ENCODE measurements at places on chromosomes 1 and 21.
A peak's percentile ranks its signal among the peaks of the same experiment; 100 is the strongest.

DNA sequence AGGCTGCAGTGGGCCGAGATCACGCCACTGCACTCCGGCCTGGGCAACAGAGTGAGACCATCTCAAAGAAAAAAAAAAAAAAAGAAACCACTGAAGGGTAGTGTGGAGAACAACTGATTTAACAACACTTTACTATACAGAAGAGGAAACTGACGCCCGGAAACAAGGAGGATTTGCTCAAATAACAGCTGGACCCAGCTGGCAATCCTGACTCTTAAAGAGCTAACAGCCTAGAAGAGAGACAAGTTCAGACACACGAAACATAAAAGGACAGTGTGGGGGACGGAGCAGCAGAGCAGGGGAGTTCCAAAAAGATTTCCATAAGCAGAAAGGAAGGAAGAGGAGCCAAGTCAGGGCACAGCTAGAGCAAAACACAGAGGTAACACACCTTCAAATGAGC, 4.4 kb downstream of the ECHDC2 start:
- DNase-seq: no peak

- no peak for DNase-seq
Measured at GRCh38 chr1:88324899-88325298, 359.2 kb upstream of the PKN2 start.

GRCh38 chr21:45504516-45505415, 37.5 kb downstream of the SLC19A1 start:
- DNase-seq: no peak

DNA sequence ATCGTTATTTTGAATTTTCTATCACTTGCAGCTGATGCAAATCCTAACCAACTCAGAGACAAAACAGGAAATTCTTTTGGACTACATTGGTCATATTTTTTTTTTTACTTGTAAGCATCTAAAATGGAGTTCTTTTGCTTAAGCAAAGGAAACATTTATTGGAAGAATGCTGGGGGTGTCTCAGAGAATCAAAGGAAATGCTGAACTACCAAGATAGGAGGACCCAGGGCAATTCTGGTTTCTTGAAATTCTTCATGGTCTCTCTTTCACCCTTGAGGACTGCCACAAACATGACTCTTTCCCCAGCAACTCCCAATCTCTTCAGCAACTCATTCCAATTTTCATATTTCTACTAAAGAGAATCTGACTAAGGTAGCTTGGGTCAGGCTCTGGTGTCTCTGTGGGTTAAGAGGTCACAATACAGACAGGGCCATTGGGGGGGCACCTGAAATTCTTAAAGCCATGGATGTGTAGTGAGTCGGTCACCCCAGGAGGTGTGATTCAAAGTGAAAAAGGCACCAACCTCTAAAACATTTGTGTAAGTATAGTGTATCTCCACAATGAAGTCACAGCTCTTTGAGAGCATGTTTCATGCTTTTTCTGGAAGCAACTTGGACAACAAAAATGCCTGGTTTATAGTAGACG, 171.1 kb upstream of the FGGY start:
- peak; percentile 16 for DNase-seq

DNA sequence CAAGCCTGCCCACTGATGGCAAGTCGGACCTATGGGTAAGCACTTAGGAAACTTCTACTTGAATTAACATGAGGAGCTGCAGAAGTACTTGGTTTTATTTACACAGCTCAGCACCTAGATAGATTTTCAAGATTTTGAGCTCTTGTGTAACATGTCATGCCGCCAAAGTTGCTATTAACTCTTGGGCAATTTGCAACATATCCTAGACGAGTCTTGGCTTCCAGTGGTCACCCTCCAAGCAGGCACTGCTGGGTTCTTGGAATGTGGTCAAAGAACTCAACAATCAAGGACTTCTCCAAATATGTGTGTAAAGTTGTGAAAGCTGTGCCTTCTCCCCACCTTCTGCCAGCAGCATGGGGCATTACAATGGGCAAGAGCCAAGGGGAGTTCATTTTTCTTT, 17.8 kb upstream of the GUCA2B start:
- no peak for DNase-seq

DNA sequence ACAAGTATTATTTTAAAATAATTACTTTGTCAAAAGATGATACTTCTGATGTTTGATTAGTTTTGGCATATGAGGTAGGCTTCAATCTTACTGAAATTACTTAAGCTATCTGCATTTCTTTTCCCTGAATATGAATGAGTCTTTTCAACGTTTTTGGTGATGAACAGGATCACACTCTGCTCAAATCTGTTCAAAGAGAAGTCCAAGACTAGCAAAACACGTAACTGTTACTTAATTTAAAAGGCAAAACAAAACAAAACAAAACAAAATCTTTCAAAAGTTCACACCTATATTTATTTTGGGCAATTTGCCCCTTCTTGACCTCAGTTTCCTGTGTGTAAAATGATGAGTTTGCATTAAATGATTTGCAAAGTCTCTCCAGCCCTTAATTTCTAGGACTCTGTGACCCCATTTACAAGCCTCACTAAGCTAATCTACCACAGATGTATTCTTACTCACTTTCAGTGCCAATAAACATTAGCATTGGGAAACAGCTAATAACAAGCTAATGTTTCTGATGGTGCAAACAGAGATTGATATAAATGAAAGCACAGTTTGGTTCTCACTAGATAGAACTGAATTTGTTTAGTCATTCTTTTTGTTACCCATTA, 865.4 kb downstream of the LTN1 start:
- peak; percentile 5 for DNase-seq

DNA sequence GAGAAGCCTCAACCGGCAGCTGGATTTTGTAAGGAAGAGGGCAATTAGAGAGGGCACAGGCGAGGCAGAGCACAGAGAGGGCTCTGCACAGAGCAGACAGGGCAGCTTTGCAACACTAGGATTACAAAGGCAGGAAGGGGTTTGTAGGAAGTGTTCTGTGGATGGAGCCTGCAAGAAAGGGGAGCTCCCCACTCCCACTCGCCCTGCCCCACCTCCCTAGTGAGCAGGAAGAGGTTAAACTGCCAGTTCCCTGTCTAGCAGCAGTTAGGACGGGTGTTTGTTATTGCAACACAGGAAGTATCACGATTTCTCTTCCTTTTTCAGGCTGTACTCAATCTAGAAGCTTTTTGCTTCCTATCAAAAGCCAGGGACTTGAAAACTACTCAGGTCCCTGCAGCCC, 63.3 kb upstream of the LRRC8D start:
- no peak for DNase-seq

GRCh38 chr1:11706292-11706691, 14.8 kb downstream of the DRAXIN start:
- no peak for DNase-seq

- no peak for DNase-seq
Measured at GRCh38 chr1:227432181-227432535, 113.9 kb upstream of the CDC42BPA start.

GRCh38 chr1:157073944-157074685, 25.5 kb downstream of the ETV3L start:
- DNase-seq: peak; percentile 84

- DNase-seq: peak; percentile 76
Measured at GRCh38 chr1:185017338-185017737, 28.0 kb upstream of the RNF2 start.

GRCh38 chr1:89457046-89457445, 67.6 kb upstream of the LRRC8B start:
- DNase-seq: no peak

- DNase-seq: no peak
Measured at GRCh38 chr1:151774256-151774922, 11.1 kb upstream of the MRPL9 start.

GRCh38 chr1:154860156-154860870, 9.8 kb downstream of the KCNN3 start:
- DNase-seq: no peak

- no peak for DNase-seq
Measured at GRCh38 chr1:111179968-111180533, 20.4 kb downstream of the DENND2D start.

DNA sequence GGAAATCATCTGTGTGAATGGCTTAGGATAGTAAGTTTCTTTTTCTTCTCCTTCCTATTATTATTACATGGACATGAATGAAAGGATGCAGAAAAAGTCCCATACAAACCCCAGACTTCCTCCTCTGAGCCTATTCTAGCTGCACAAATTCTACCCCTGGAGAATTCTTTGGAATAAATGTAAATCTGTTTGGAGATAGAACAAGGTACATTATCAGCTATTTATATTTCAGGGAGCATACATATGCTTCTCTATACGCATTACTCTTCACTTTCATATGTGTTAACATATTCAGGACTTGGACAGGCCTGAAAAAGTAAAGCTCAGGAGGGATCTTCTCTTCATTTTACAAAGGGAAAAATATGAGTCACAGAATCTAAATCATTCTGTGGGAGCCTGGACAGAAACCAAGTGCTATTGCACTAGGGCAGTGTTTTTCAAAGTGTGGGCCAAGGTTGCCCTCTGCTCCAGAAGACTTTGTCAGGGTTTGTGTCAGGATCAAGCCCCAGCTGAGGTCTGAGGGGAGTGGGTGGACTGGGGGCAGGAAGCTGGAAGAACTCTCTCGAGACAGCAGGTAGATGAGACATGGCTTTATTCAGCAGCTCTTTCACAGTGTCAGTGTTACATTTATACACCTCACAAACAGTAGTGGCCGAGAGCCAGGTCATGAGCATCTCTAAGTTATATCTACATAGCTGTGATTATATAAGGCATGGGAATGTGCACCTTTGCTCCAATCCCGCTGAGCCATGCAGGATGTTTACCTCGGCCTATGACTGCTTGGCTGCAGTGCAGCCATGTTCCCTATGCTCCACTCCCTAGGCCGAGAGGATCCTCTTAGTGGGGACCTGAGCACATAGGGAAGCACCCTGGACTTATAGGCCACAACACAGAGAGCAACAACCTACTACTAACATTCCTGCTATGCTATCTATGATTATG, 114.3 kb downstream of the GDAP2 start:
- peak; percentile 39 for DNase-seq

DNA sequence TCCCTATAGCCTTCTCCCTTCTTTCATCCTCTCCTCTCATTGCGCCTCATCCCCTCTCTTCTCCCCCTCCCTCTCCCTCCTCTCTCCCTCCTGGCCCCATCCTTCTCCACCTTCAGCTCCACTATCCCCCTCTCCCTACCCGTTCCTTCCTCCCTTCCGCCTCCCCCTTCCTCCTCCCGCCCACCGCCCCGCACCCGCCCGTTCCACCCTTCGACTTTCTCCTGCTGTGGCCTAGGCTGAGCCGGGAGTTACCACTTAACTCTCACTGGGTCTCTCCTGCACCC, 1.6 kb downstream of the NPR1 start:
- DNase-seq: no peak

GRCh38 chr1:206714331-206715058, 29.8 kb downstream of the MAPKAPK2 start:
- DNase-seq: peak; percentile 39

GRCh38 chr1:244861683-244862082, 2.7 kb downstream of the HNRNPU start:
- DNase-seq: no peak

DNA sequence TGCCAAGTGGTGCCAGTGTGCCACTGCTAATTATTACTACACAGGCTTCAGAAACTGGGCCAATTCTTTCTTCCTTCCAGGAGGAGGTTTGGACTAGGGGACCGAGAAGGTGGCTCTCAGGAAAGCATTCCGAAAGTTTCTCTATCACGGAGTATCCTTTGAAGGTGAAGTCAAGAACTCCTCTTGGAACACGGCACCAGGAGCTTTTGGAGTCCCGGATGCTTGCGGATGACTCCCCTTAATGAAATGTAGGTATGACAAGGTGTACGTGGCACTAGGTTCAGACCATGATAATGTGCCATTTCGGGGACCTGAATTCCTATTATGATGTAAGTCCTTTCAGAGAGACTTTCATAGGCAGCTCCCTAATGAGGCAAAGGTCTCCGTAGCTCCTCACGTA, 634.1 kb downstream of the KIF26B start:
- DNase-seq: no peak

DNA sequence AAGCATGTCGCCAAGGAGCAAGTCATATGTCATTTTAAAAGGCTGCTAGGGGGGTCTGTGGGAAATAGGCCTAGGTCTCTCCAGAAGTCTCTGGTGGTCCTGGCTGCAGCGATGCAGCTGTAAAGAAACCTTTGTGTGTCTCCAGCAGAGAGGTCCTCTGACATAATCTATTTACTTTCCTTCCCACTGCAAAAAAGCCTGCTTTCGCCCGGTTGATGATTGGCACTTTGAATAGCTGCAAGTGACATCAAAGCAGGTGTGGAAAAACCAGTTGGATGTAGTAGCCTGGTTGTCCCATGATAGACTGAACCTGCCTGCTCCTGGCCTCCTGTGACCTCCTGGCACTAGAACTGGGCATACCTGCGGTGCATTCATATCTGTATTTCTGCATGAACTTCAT, 13.8 kb downstream of the RASSF5 start:
- DNase-seq: no peak

GRCh38 chr1:223747838-223748335, 35.5 kb downstream of the CAPN2 start:
- DNase-seq: no peak

- no peak for DNase-seq
Measured at GRCh38 chr1:22376546-22376945, 75.1 kb upstream of the ZBTB40 start.

DNA sequence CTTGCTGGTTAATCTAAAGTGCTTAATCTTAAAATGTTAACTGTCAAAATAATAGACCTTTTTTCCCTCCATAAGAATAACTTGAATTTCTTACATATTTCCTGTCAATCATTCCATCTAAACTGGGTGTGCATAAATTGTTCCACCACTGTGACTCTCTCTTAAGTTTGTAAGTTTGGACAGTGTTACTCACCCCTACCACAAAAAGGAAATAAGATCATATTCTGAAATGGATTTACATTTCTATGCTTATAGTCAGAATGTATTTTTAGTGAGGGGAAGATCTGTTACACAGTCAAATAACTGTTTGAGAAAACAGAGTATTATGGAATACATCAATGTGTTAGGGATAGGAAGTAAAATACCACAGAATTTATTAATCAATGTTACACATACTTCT, 109.6 kb upstream of the DPYD start:
- DNase-seq: no peak

GRCh38 chr1:42340901-42341300, 5.9 kb upstream of the FOXJ3 start:
- no peak for DNase-seq

DNA sequence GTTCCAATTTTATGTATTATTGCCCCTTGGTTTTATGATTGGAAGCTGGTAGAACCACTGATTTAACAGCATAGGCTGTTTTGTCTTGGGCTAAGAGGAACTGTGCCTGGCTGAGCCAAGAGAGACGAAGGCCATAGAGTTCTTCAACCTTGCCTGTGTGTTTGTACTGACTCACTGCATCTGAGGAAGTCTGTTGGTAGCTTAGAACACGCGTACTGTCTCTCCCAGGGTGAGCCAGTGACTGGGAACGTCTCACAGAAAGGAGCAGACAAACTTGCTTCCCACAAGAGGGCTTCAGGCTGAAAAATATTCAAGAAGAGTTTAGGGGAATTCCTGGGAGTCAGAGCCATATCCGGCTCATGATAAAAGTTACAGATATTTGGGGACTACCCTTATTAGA, 14.9 kb downstream of the TMEM51 start:
- peak; percentile 72 for DNase-seq
